HepG2 (cell line): ENCODE measurements at places on chromosomes 7 and 10. TPM values are rescaled to one million over a fixed set of nuclear protein-coding genes. Genes with fewer than 3 reads are reported as not detected.

DNA sequence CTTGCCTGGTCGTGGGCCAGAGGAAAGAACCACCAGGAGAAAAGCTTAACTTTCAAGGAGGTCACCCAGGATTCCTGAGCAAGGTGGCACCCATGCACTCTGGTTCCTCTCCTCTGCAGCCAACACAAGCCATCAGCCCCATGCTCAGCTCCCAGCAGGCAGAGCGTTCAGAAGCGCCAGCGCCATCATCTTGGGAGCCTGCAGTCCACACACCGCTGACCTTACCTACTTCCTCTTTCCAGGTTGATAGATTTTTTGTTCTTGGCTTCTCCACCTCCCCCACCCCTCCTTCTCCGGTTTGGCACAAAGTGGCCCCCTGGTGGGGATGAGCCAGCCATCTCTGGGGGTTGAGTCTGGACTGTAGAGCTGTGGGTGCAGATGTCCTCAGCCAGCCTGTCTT lies 1.7 kb upstream of the WDR86 start:
- no peak for DNase-seq

- DNase-seq, result no peak
Observed at GRCh38 chr10:64996886-64997285, 1475.7 kb downstream of the REEP3 start.

GRCh38 chr7:94393246-94394108 lies 1.2 kb upstream of the COL1A2 start:
- DNase-seq, result no peak

AQP1 gene
- polyA plus RNA-seq, result not detected in 2 replicates

- DNase-seq, result no peak
Observed at GRCh38 chr10:13560597-13560996, 26.2 kb upstream of the PRPF18 start.

DNA sequence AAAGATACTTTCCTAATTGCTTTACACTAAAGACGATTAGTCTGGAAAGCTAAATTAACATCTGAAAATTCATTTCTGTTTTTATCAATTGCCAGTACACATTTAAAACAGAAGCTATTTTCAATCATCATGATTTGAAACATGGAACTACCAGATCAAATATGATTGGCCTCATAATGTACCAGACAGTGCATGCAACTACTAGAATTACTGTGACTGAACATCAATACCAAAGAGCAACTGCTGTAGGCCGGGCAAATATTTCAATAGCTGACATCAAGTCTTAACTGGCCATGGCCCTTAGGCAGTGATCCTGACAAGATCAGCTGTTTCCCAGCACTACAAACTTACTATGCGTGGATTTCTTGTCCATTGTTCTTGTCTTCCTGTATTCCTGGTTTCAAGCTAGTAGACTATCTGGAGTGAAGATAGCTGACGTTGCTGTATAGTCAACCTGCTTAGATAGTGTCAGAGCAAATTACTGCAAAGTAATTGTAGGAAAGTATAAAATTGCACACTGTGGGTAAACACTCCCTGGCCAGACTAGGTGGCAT lies 21.7 kb upstream of the WNT16 start:
- no peak for DNase-seq

- peak; percentile 93 for DNase-seq
Observed at GRCh38 chr10:73586583-73586984, 4.6 kb downstream of the USP54 start.

DNA sequence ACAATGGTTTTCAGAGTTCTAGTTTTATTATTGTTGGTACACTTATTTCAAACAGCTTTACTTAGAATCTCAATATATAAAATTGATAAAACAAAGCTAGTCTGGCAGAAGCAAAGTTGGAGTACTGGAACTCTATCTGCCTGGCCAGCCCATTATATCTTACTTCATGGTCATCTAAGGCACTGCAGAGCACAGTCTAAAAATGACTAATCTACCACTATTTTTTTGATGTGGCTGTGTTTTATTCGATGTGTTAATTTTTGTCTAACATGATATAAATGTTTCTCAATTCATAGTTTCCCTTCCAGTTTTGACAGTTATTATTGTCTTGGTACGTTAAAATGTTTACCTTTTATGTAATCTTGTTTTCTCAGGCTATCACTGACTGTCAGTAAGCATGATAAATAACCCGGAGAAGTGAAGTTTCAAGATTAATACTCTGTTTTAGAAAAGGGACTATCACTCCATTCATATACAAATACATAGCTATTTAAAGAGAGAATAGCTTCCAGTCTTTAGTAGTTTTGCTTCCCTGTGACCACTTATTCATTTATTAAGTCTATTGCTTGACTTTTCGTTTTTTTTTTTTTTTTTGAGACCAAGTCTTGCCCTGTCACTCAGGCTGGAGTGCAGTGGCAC lies 60.6 kb upstream of the CSTF2T start:
- DNase-seq, result no peak

DNA sequence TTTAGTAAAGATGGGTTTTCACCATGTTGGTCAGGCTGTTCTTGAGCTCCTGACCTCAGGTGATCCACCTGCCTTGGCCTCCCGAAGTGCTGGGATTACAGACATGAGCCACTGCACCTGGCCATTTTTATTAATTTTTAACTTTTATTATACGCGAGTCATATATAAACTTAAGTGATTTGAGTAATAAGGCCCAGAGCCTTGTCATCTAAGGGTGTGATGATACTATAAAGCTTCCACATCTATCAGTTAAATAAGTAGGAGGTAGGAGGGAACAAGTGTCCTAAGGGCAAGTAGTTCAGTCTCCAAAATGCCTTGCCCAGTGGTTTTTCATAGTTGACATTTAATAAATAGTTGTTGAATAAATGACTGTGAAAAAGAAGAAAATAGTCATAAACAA lies 13.3 kb upstream of the HILPDA start:
- DNase-seq, result no peak

- no peak for DNase-seq
Observed at GRCh38 chr7:26100406-26101339, 51.3 kb upstream of the NFE2L3 start.

DNA sequence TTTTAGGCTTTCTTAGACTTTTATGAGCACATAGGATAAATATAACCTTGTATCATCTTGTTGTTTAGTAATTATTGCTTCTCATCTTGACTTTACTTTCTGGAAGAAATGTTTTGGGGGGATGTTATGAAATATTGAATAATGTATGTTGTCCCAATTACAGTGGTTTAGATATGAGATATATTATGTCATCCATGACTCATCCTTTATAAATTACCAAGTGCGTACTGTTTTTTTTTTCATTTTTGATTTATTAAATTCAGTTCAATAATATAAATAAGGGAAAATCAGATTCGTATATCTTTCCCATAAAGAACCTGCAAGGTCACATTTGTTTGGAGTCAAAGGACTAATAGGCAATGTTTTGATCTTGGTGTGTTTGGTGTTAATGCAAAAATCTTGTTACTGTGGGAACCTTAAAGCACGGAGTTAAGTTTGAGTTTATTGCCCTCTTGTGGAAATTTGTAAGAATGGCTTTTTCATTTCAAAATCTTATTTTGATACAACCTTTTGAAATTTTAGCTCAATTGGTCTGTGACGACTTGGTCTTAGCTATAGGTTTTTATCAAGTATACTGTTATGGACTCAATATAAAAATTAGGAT lies 108.6 kb downstream of the SRI start:
- peak; percentile 35 for DNase-seq

DNA sequence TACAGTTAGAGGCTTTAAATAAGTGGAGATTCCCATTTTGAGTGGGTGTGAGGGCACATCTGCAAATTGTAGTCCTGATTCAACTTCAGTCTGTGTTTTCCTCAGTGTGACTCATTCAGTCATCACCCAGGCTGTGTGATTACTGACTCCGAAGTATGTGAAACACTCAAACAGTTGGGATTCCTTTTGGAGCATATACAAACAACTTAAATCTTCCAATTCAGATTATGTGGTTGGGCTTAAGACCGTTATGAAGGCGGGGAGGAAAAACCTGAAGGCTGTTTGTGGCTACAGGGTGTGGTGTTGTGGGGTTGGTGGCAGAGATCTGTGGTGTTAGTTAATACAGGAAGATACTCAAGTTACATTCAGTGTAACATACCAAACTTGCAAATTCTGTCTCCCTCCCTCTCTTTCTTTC lies 259.7 kb upstream of the FERD3L start:
- DNase-seq, result no peak

ASB10 gene
- polyA plus RNA-seq, result not detected in 2 replicates

AKR1C8 gene
- polyA plus RNA-seq, result 0.03 and 0.12 TPM in 2 replicates

GRCh38 chr10:3528271-3528670 lies 256.7 kb downstream of the KLF6 start:
- no peak for DNase-seq

GRCh38 chr10:44828508-44829142 lies 82.5 kb upstream of the TMEM72 start:
- no peak for DNase-seq

DNA sequence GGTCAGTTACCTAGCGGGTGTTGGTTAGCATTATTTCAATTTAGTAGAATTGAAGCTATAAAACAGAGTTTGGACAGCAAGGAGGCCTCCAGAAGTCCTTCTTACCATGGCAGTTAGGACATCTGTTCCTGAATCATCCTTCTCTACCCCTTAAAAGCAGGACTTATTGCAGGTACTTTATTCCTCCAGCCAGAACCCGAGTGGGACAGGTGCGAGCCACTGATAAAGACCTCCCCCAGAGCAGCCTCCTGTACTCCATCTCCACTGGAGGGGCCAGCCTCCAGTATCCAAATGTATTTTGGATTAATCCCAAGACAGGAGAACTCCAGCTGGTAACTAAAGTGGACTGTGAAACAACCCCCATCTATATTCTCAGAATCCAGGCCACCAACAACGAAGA lies 54.6 kb downstream of the CDHR3 start:
- DNase-seq, result no peak

DNA sequence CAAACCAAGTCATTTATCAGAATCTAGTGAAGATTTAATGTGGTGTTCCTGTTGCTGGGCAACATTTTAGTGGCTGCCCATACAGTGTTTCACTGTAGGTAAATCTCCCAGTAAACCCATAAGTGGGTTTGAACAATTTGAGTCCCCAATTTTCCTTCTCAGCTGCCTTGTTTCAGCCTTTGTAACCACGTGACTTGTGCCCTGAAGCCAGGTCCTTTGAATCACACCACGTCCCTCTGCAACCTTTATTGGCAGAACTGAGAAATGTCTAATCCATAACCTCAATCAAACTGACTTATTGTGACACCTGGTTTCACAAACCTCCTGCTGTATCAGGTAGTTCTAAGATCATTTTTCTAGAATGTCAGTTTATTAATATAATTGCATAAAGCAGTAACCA lies 30.1 kb downstream of the SND1 start:
- no peak for DNase-seq
